ENCODE measurements at places on chromosomes 12 and 14. TPM values are rescaled to one million over a fixed set of nuclear protein-coding genes. Genes with fewer than 3 reads are reported as not detected.

The SYNDIG1L gene
- 0.21 TPM for total RNA-seq

The AMIGO2 gene
- total RNA-seq = 32.1 TPM

The ARHGDIB gene
- total RNA-seq = 223 TPM

The SPTB gene
- total RNA-seq = 5.6 TPM

The TMEM119 gene
- 4.1 TPM for total RNA-seq

The LHX5 gene
- not detected for total RNA-seq

The SLC4A8 gene
- total RNA-seq = 7.1 TPM

The POMT2 gene
- 25.0 TPM for total RNA-seq

The SLCO1B1 gene
- total RNA-seq = not detected

The PGF gene
- total RNA-seq = 34.4 TPM

Data from thoracic aorta (tissue), 2 donors.